Central memory CD8-positive, alpha-beta T cell (primary cell): ENCODE measurements at places on chromosomes 2 and 18.
A peak's percentile ranks its signal among the peaks of the same experiment; 100 is the strongest.

DNA sequence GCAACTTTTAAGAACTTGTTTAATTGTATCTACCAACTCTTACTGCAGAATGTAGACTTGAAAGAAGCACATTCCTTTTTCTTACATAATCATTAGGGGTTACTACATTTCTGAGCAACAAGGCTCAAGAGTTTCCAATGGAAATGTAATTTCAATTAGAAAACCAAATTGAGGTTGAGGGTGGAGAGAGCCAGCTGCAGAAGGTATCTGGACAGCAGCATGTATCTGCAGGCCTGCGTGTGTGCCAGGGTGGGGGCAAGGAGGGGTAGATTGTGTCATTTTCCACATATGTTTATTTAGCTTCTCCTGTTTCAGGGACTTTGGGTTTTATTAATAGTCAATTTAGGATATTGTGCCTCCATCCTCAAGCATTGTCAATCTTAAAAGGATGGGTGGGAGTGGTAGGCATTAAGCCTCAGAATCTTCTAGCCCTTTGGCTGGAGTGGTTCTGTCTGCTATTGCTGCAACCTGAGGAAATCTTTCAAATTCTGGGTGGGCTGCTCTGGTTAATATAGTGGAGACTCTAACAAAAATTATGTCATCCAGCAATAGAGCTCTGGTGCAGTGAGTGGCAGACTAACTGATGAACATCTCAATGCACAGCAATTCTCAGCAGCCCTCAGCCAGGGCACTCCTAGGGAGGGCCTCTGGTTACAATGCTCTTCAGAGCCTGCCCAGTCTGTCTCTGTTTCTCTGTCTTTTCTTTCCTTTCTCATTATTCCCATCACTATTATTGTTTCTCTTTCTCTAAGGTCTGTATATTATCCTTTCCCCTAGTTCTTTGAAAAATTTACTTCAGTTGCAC is 151.4 kb downstream of the RPIA start:
- H3K27me3 ChIP-seq: peaks cover 72% of the 10 kb centered on the region
- no peaks in the 10 kb centered on the region for H3K4me1 ChIP-seq
- H3K36me3 ChIP-seq: no peaks in the 10 kb centered on the region
- no peak overlapping the region for H3K4me3 ChIP-seq

- DNase-seq: no peak
- H3K27me3 ChIP-seq: no peaks in the 10 kb centered on the region
- H3K4me3 ChIP-seq: no peak overlapping the region
- H3K27ac ChIP-seq: no peak overlapping the region
Observed at GRCh38 chr2:190916829-190917228, 36.2 kb downstream of the GLS start.

DNA sequence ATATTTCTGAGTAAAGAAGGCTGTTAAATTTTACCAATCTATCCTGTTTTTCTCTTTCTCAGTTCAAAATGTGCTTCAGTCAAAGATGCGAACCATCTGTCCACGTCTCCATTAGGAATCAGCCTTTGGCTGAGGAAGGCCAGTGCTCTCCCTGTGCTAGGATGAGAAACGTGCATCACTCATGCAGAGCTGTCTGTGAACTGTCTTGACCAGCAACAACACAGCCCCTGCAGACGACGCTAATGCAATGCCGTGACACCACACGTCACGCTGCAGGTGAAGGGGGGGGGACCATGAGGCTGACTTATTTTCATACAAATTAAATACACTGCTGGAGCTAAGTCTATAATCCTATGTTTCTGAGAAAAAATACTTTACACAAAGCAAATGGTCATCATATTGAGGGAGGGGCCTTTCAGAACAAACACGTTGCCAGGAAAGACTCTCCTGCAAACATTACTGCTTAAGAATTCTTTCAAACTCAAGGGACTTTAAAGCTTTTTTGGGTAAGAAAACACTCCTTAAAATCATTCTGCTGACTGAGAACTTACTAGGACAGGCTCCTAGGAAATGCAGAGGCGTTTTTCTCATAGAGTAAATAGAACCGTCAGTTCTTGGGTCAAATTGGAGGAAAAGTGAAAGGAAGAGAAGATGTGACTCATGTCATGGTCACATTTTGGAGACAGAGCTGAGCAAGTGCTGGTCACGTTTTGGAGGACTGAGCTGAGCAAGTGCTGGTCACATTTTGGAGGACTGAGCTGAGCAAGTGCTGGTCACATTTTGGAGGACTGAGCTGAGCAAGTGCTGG is 97.0 kb downstream of the MBP start:
- peak overlapping the region; percentile 43 for H3K4me3 ChIP-seq
- peak overlapping the region; percentile 54 for H3K27ac ChIP-seq
- H3K36me3 ChIP-seq: peaks cover 35% of the 10 kb centered on the region
- DNase-seq: no peak
- peaks cover 72% of the 10 kb centered on the region for H3K4me1 ChIP-seq

DNA sequence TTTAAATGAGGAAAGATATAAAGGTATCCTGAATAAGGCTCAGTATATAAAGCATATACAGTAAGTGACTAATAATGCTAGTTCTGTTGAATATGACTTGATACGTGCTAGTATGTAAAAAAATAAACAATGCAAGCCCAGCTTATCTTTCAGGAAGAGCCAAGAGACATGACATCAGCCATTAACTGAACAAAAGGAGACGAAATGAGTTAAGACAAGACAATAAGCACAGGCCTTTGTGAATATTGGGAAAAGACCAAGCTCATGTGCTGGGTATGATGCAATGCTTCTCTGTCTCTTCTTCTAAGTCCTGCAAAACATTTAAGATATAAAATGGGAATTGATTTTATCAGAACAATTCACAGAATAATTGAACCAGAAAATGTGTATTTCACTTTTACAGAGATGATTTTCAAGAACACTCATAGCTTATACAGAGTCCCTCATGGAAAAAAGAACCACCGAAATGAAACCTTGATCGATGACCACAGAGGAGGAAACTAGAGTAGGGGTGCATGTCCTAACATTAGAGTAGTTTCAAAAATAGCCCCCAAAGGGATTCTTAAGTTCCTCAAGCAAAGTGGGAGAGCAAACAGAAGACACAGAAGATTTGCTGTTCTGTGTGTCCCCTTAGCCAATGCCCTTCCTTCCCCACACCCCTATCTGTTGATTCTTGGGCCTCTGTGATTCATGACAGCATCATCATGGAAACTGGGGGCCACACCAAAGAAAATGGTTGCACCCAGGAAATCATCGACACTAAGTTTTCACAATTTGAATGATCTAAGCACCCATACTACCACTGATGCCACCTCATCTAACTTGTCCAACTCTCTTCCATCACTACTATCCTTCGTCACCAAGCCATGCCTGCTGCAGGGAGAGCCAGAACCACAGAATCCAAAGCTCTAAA is 68.0 kb upstream of the CRIM1 start:
- H3K27me3 ChIP-seq: no peaks in the 10 kb centered on the region
- no peaks in the 10 kb centered on the region for H3K36me3 ChIP-seq
- H3K27ac ChIP-seq: no peak overlapping the region
- H3K4me3 ChIP-seq: no peak overlapping the region
- DNase-seq: no peak

- H3K27me3 ChIP-seq: no peaks in the 10 kb centered on the region
- H3K36me3 ChIP-seq: no peaks in the 10 kb centered on the region
- no peak for DNase-seq
- no peaks in the 10 kb centered on the region for H3K4me1 ChIP-seq
- H3K4me3 ChIP-seq: no peak overlapping the region
Observed at GRCh38 chr18:6557770-6558248, 143.1 kb upstream of the L3MBTL4 start.

DNA sequence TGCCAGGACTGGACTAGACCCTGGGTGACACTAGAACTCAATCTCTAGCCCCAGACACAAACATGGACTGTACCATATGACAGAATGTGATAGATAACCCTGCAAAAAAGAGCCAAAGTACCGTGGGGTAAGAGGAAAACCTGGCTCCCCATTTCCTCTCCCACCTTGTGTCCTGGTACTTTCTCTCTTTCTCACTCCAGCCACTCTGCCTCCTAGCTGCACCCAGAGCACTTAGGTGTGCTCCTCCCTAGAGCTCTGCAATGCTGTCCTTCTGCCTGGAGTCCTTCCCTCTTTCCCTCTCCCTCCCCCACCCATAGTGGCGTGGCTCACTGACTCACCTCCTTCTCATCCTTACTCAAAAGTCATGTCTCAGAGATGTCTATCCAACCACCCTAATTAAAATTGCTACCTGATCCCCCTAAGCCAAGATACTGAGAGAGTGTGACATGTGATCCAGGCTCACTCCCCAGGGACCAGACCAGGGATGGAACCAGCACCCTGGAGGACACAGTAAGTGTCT is 171.3 kb downstream of the LOXHD1 start:
- DNase-seq: no peak
- H3K27me3 ChIP-seq: no peaks in the 10 kb centered on the region
- no peaks in the 10 kb centered on the region for H3K4me1 ChIP-seq
- H3K36me3 ChIP-seq: no peaks in the 10 kb centered on the region

DNA sequence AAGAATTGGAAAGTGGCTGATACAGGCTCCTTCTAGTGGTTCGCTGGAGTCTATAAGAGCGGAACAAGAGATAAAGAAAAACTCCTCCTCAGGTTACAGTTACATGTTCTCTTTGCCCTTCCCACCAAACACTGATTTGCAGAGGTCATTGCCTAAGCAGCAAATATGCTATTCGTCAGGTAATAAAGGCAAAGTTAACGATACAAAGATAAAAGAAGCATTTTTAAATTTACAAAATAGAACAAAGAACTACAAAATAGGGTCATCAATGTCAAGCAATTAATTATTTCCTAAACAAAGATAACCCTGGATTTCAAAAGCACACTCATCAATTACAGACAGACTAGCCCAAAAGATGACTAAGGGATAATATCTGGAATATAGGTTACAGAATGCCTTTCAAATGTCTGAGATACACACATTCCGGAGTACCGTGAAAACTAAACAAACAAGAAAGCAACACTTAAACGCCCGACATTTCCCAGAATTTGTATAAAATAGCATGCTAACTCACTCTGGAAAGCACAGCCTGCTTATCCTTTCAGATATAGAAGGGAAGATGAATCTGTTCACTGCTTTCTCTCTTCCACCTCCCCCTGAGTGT is 186.4 kb downstream of the MREG start:
- peaks cover 26% of the 10 kb centered on the region for H3K27me3 ChIP-seq
- no peak overlapping the region for H3K27ac ChIP-seq
- DNase-seq: no peak
- H3K4me1 ChIP-seq: no peaks in the 10 kb centered on the region
- H3K4me3 ChIP-seq: no peak overlapping the region
- no peaks in the 10 kb centered on the region for H3K36me3 ChIP-seq

DNA sequence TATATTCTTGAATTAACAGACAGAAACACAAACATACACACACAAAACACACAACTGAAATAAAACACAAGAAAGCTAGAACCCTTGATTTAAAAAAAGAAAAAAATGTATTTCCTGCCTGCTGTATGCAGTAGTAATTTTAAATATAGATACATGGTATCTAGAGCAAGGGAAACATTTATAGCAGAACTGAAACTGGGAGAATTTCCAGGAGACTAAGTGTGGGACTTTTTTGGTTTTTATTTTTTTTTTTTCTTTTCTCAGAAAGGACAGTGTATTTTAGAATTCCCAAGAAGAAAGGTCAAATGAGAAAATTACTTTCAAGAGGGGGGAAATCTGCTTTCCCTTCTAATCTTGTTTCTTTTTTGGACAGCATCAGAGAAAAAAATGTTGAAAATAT is 558.9 kb upstream of the PKDCC start:
- no peaks in the 10 kb centered on the region for H3K27me3 ChIP-seq
- no peak overlapping the region for H3K4me3 ChIP-seq
- H3K4me1 ChIP-seq: no peaks in the 10 kb centered on the region

DNA sequence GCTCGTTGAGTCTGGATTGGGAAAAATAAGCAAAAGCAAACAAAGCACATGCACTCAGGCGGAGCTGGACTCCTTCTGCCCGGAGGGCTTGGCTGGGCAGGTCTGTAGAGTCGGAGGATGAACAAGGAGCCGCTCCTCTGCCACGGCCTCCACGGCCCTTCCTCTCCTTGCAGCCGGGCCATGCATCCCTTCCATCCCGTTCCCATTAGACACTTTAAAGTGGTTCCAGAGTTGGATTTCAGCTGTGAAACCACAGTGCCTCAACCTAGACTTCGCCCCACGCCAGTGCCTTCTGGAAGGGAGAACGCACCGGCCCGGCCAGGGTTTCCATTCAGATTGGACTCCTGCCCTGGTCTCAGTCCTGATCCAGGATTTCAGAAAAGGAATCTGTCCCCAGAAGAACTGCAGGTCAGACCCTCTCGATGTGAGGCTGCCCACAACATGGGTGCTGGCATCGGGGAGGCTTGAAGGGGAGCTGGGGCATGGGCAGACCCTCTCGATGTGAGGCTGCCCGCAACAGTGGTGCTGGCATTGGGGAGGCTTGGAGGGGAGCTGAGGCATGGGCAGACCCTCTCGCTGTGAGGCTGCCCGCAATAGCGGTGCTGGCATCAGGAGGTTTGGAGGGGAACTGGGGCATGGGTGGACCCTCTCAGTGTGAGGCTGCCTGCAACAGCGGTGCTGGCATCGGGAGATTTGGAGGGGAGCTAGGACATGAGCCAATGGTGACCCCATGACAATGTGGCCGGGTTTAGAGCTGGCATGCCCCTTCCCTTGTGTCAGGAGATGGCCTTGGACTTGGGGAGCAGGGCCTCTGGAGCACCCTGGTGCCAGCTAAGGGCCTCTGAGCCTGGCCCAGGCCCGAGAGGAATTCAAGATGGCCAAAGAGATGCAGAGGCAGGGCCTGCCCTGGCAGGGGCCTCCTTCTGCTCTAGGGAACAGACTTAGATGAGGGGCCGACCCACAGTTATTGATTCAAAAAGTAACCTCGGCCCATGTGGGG is 304.5 kb downstream of the NDUFA10 start:
- H3K36me3 ChIP-seq: peaks cover 7% of the 10 kb centered on the region
- no peaks in the 10 kb centered on the region for H3K27me3 ChIP-seq
- DNase-seq: no peak
- H3K4me1 ChIP-seq: no peaks in the 10 kb centered on the region
- no peak overlapping the region for H3K4me3 ChIP-seq

DNA sequence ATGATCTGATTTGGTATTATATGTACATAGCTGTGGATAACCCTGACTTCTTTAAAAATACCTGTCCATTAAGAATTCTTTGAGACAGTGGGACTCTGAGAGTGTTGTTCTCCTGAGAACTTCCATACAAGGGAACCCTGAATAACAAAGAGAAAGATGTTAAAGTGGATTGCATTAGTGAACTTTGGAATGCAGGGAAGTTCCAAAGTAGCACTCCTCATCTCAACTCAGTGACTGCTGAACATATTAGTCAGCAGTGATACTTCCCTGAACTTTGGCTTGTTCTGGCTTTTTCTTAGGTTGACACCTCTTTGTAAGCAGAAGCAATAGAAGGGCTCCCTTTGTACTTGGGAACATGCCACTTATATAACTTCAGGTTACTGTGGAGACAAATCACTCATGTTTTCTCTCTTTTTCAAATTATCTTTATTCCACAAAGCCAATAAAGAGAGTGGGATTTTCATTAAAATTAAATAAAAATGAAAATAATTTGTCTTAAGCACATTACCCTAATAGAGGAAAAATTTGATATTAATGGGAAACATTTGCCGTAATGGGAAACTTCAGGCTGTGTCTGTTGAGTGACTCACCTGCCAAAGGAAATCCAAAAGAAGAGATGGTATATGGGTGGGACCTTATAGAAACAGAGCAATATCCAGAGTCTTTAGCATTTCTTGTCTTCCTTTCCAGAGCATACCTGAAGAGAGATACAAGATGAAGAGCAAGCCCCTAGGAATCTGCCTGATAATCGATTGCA is 33.3 kb downstream of the CFLAR start:
- no peak for DNase-seq
- peaks cover 49% of the 10 kb centered on the region for H3K4me1 ChIP-seq
- H3K27me3 ChIP-seq: no peaks in the 10 kb centered on the region
- H3K27ac ChIP-seq: peak overlapping the region; percentile 93

- no peaks in the 10 kb centered on the region for H3K36me3 ChIP-seq
- no peaks in the 10 kb centered on the region for H3K27me3 ChIP-seq
- no peak overlapping the region for H3K4me3 ChIP-seq
- H3K4me1 ChIP-seq: no peaks in the 10 kb centered on the region
- no peak overlapping the region for H3K27ac ChIP-seq
- DNase-seq: no peak
Observed at GRCh38 chr2:121196132-121196848, 88.7 kb downstream of the TFCP2L1 start.
